Stimulated activated CD4-positive, alpha-beta T cell treated with anti-CD3 and anti-CD28 coated beads, Interleukin-2, amount 100 ng/mL, for 24 hours (primary cell): ENCODE measurements at places on chromosomes 2 and 18.

- DNase-seq, result no peak
Observed at GRCh38 chr2:7270011-7270431, 352.8 kb downstream of the RNF144A start.

DNA sequence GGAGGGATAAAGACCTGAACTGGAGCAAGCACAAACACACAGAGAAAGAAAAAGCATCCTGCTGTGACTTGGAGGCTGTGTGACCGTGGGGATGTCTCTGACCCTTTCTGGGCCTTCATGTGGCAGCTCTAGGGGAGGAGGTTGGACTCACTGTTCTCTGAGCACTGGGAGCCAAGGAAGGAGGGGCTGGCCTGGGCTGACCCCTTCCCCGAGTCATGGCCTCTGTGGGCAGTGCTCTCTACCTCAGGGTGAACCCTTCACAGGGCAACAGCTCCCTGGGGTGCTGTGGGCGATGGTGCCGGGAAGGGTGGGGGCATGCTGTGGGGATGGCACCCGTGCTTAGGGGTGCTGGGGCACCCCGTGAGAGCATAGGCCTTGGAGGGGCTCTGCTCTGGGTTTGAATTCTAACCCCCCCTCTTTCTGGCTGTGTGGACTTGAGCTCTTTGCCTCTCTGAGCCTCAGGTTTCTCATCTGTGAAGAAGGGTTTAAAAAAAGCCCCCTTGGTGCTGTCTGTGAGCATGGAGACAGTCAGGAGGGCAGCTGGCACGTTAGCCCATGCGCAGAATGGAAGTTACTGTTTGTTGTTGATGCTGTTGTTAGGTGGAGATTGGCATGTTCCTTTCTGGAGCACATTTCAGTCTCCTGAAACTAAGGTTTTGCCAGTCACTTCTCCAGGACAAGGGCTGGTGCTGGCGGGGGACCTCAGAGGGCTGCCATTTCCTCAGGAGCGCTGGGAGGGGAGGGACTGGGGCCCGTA lies 700 bp downstream of the TOGARAM2 start:
- no peak for DNase-seq

- peak; percentile 50 for DNase-seq
Observed at GRCh38 chr18:13279181-13280069, 60.9 kb downstream of the LDLRAD4 start.

GRCh38 chr2:96092951-96093350 lies 23.4 kb downstream of the ADRA2B start:
- peak; percentile 15 for DNase-seq

DNA sequence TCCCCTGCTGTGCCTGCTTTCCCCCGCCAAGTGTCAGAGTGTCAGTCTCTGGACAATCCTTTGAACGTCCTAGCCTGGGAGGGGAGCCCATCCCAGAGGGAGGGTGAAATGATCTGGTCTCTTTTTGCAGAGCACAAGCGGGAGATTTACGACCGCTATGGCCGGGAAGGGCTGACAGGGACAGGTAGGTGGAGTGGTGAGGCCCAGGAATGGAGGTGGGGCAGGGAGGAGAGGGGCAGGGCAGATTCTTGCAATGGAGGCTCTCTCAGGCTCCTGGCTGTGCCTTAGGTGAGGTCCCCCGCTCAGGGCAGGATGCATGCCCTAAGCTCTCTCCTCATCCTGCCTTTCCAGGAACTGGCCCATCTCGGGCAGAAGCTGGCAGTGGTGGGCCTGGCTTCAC lies 2.4 kb downstream of the DNAJB2 start:
- no peak for DNase-seq

GRCh38 chr2:196328088-196328680 lies 156.8 kb upstream of the STK17B start:
- DNase-seq, result no peak

GRCh38 chr2:181438261-181438660 lies 18.9 kb upstream of the ITGA4 start:
- no peak for DNase-seq

DNA sequence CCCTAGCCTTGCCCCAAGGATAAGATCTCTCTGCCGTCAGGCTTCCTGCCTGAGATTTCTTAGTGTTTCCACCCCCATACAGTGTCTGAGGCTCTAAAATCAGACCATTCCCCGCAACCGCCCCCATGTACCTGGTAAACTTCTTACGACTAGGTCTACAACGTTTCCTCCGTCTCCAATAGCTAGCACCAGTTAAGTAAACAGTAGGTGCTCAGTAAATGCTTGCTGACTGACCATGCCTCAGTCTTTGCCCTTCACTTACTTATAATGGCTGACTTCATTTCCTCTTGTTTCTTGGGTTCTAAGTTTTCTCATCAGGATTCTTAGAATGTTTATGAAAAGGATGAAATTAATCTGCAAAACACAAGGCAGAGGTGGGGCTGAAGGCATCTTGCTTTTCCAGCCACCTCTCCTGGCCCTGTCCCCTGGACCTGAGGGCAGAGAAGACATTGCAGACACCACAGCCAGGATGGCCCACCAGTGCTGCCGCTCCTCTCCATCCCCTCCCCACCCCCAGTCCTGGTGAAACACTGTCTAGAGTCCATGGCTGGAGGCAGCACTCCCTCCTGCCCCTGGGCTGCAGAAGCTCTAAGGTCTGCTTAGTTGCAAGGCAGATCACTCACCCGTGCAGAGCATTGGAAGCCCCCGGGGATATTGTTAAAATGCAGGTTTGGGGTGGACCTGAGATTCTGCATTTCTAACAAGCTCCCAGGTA lies 16.9 kb downstream of the TMEM37 start:
- DNase-seq, result no peak

DNA sequence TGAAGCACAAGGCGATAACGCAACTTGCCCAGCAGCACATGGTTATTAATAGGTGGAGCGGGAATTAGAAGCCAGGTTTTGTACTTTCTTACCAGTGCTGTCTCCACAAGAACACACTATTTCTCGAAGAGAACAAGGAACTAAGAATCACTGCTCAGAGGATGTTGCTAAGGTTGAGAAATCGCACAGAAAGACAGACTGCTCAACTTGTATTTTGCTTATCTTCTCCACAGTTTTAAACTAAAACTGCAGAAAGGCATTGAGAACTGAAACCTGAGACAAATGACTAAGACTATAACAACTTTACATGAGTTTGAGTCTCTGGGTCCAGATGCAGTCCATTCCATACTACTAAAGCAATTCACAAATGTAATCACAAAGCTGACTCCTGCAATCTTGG lies 6.2 kb downstream of the PRKD3 start:
- no peak for DNase-seq
